ENCODE measurements at places on chromosomes 7 and 10.
A peak's percentile ranks its signal among the peaks of the same experiment; 100 is the strongest.

DNA sequence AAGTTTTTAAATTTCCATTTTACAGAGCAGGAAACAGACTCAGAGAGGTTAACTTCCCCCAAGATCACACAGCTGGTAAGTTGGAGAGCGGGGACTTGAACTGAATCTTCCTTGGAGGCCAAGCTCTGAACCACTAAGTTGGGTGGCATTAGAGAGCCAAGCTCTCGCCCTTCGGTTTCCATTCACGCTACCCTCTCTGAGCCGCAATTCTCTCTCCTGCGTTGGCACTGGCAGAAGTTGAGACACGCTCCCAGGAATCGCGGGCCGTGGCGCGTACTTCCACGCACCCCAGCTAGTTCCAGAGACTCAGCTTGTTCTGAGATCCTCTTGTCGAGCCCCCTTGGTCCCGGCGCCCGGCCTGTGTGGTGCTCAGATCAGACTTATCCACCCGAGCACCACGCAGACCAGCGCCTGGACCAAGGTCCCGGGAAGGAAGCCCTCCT is 29.3 kb upstream of the VAX1 start:
- DNase-seq = no peak

DNA sequence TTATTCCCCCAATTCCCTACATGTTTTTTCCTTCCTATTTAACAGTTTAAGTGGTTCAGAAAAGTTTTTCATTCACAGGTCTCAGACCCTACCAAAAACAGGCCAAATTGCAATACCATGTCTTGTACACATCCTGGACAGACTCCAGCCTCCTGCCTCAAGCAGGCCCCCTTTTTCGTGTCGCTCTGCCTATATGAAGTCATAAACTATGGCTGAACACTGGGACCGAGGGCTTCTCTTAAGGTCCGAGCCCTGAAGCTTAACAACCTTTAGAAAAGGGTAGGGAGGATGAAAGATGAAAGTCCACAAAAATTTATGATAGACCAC is 1.4 kb downstream of the FBXW4 start:
- DNase-seq = peak; percentile 57

GRCh38 chr10:311901-312665 is 176.8 kb downstream of the ZMYND11 start:
- no peak for DNase-seq

DNA sequence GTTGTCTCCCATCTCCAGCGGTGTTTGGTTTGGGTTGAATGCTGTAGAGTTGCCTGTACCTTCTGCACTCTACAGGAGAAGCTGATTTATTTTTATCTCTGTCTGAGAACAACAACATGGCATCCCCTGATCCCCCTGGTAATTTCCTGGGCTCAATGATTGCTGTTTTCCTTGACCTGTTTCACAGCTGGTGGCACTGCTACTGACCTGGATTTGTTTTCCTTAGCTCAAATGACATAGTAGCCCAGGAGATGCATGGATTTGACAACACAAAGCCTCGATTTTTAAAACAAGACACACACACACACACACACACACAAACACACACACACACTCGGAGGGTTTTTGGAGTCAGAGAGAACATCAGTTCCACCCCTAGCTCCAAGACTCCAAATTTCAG is 301.6 kb downstream of the NRG3 start:
- DNase-seq = no peak

- DNase-seq = no peak
These were observed 56.8 kb upstream of the FAM171A1 start for GRCh38 chr10:15427843-15428414.

DNA sequence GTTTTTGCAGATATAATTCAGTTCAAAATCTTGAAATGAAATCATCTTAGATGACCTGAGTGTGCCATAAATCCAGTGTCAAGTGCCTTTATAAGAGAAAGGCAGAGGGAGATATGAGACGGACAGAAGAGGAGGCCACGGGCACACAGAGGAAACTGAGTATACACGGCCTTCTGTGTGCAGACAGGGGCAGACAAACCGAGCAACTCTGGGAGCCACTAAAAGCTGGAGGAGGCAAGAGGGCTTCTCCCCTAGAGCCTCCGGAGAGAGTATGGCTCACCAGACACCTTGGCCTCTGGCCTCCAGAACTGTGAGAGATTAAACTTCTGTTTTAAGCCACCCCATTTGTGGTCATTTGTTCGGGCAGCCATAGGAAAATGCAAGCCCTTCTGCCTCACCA is 12.6 kb downstream of the TSPAN15 start:
- DNase-seq = no peak

- DNase-seq = no peak
These were observed 14.2 kb upstream of the ACSL5 start for GRCh38 chr10:112359606-112360307.

DNA sequence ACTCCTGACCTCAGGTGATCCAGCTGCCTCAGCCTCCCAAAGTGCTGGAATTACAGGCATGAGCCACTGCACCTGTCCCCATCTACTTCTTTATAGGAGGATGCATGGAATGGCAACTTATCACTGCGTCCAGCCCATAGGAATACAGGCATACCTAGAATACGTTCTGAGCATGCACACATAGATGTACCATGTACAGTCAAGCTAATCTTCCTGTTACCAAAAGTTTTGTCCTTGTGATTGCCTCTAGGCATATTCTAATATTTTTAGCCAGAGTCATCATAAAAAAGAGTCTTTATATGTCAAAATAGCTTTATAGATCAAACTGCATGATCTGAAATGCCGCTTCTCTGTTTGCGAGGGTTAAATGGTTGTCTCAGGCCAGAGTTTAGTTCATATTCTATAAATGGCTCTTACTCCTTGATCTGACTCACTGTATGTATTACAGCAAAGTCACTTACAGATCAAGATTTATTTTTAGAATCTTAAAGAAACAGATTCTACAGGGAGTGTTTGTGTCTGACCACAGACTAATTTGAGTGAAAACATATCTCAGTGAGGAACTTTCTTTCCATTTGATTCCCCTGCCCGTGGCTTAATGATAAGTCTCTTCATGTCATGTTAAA is 210.9 kb downstream of the CREB5 start:
- DNase-seq = no peak

DNA sequence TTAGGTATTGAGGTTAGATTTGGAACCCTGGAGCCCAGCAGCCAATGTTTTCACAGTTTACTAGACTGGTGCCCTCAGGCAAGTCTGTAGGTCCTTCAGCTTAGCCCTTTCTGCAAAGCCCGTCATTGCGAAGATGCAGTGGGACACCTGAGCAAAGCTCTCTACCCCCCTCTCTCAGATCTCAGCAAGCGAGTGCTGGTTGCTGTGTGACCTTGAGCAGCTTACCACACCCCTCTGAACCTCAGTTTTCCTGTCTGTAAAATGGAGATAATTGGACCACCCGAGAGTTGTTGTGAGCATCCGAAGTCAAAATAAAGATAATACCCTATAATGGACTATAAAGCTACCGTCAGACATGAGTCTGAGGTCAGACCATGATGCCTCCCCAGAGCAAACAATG is 3.7 kb downstream of the NPC1L1 start:
- DNase-seq = no peak

DNA sequence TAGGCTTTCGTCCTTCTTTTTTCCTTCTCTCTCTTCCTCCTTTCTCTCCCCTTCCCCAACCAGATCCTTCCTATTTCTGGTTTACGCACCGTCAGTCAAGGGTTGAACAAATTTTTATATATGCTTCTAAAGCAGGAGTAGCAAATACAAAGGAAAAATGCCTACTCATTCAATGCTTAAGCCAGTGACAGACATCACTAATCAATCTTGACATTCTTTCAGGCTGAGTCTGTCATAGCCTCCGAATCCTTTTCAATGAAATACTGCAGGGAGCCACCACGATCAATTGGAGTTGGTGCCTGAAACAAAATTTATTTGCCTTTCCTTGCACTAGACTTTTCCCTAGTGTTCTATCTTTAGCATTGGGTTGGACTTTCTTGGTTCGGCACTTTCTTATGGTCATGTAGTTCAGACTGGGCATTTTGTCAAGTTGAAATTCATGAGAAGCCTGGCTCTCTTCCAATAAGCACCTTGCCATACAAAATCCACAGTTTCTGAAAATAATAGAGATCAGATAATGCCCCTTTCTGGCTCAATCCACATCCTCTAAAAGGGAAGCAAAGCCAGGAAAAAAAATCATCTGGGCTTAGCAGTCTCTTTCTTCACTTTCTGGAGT is 239.5 kb upstream of the PLXNA4 start:
- DNase-seq = no peak

DNA sequence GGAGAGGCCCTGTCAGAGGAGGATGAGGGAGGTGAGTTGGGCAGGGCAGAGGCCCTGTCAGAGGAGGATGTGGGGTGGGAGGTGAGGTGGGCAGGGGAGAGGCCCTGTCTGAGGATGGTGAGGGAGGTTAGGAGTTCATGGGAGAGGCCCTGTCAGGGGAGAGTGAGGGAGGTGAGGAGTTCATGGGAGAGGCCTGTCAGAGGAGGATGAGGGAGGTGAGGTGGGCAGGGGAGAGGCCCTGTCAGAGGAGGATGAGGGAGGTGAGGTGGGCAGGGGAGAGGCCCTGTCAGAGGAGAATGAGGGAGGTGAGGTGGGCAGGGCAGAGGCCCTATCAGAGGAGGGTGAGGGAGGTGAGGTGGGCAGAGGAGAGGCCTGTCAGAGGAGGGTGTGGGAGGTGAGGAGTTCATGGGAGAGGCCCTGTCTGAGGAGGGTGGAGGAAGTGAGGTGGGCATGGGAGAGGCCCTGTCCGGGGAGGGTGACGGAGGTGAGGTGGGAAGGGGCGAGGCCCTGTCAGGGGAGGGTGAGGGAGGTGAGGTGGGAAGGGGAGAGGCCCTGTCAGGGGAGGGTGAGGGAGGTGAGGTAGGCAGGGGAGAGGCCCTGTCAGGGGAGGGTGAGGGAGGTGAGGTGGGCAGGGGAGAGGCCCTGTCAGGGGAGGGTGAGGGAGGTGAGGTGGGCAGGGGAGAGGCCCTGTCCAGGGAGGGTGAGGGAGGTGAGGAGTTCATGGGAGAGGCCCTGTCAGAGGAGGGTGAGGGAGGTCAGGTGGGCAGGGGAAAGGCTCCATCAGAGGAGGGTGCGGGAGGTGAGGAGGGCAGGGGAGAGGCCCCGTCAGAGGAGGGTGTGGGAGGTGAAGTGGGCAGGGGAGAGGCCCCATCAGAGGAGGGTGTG is 73.7 kb downstream of the INPP5A start:
- DNase-seq = no peak

GRCh38 chr7:4097001-4097609 is 585.0 kb upstream of the FOXK1 start:
- DNase-seq = no peak

DNA sequence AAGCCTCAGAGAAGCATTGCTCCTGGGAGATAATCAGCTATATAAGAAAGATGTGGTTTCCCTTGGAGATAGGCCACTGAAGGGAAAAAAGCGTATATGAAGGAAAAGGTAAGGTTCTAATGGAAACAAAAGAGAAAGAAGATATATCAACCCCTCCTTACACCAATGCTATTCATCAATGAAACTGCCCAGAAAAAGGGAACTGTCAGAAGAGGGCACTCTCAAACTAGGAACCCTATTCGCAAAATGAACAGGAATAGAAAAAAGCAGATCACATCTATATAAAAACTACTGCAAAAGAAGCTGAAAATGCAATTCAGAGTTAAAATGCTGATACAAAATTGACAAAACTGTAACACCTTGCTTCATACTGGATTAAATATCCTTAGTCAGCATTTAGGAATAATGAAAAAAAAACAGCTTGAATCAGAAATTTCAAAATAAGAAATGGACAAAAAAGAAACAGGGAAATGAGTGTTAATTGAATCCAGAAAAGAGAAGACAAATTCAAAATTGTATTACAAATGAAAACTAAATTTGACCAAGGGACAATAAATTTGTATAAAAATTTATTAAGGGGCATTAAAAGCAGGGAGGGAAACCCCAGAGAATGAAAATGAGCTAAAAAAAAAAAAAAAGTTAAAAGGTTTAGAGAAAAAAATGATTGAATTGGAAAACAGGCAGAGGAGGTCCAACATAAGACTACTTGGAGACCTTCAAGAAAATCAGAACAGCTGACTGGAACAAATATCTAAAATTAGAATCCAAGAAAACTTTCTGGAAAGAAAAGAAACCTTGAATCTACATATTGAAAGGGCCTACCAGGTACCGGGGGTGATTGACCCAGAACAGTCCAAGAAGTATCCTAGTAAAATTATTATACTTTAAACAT is 17.9 kb downstream of the NHLRC2 start:
- DNase-seq = no peak

- DNase-seq = no peak
These were observed 213.0 kb upstream of the PLXNA4 start for GRCh38 chr7:132789281-132789680.

GRCh38 chr10:121999301-121999700 is 10.3 kb downstream of the TACC2 start:
- DNase-seq = no peak

GRCh38 chr10:75857269-75857846 is 425.9 kb downstream of the LRMDA start:
- no peak for DNase-seq

GRCh38 chr7:105001652-105002184 is 12.3 kb upstream of the KMT2E start:
- no peak for DNase-seq

DNA sequence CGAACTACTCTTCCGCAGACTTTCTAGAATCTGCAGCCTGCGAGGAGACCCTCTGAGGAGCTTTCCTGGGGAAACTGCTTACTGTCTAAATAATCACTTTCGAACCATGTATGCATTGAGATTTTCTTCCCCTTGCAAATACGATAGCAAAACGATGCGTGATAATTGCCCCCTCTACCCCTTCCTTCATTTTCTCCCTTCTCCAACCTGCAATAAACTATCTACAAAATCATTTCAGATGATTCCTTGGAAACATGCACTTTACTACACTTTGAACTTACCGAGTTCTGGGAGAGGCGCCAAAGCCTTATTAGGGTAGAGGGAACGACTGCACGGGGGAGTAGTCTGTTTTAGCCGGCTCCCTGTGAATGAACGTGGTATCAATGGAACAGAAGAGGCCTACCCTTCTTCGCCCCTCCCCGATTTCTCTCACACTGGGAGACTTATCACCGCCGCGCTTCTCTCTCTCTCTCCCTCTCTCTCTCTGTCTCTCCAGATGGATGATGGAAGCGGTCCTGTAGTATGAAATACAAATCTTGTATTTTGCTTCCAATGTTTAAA is at the start of gene FGFBP3:
TSS of gene FGFBP3 (minus strand) at position 370 of the 561 bp plus-strand sequence. CDS start 517 bp downstream, outside the sequence.
- DNase-seq = peak; percentile 61

GRCh38 chr7:23530405-23530804 is 1.4 kb downstream of the TRA2A start:
- DNase-seq = no peak

DNA sequence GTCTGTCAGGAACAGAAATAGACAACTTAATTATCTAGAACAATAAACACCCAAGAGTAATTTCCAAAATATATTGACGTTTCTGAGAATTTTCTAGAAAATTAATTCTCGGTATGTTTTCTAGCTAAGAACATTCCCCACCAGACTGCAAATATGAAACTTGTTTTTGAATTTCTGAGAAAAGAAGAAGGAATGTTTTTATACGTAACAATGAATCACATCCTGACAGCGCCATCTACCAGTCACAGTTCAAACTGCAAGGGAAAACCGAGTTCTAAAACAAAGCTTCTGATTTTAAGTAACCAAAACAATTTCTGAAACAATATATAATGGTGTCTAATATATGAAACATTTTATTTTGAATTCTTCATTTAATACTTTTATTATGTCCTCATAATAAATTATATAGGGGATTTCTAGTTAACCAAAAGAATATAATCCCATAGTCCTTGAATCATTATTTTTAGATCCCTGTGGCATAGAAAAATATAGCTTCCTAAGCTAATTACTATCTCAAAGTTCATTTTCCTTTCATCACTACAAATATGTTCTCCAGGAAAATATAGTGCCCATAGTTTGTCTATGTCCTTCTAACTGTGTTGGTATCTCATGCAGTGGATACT is 34.5 kb upstream of the MEOX2 start:
- DNase-seq = no peak

GRCh38 chr7:158973440-158973839 is 117.1 kb downstream of the DYNC2I1 start:
- no peak for DNase-seq

Data from right hindlimb (tissue), 1 donor.